ENCODE measurements at places on chromosomes 11 and 22.

DNA sequence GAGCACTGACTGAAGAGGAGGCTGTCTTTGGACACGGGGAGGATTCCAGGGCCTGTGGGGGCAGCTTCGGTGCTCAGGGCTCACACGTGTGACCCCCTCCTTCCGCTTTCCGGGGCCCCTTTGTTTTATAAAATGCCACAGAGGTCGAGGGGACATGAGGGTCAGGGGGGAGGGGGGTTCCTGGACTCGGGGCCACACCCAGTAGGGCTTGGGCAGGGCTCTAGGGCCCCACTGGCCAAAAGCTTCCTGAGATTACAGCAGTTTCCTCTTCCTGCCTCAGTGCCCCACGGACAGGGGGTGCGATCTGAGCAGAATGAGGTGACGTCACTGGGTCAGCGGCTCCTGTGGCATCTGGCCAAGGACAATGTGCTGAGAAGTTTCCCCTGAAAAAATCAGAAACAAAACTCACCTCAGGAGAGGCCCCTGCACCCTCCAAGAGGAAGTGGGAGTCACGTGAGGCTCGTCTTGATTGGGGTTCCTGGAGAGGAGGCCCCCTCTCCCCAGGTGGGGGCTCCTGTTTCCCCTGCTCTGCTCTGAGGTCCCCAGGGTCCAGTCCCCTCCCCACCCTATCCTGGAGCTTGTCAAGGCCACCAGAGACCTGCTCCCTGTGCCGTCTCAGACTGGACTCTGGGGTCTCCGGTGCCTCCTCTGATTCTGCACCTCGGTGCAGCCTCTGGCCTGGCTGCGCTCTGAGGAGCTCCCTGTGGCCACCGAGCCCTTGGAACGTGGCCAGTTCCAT is 6.4 kb upstream of the IFITM3 start:
- DNase-seq, result peak; percentile 75

DNA sequence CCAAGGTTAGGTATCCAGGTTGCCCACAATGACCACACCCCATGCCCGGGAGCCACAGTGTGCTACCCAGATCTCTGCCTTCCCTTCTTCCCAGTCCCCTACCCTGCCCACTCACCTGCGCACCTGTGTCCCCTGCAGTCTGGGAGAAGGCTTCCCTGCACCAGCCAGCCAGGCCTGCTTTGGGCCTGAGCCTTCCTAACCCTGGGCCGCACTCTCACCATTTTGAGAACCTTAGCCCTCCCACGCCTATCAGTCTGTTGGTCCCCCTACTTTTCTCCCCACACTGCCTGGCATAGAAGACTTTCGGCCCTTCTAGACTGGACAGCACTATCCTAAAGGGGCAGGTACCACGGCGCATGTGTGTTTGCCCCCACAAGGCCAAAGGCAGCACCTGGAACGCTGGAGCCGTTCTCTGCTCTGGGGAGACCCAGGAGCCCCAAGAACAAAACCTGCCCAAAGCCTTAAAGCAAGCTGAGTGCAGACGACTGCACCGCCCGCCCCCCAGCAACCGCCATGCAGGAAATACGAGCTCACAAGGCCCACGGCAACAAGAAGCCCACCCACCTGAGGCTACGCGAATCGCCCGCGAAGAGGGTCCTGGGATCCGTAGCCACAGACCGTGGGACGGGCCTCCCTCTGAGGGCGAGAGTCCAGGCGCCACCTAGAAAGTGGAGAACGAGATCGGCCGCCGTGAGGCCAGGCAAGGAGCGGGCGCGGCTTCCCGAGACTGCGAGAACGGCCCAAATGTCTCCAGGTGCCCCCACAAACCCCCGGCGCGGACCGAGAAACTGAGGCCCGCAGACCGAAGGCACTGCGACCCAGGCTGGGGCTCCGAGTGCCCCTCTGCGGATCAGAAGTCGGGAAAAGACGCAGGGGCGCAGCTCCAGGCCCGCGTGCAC is 546 bp downstream of the GNB1L start:
- DNase-seq, result peak; percentile 49

DNA sequence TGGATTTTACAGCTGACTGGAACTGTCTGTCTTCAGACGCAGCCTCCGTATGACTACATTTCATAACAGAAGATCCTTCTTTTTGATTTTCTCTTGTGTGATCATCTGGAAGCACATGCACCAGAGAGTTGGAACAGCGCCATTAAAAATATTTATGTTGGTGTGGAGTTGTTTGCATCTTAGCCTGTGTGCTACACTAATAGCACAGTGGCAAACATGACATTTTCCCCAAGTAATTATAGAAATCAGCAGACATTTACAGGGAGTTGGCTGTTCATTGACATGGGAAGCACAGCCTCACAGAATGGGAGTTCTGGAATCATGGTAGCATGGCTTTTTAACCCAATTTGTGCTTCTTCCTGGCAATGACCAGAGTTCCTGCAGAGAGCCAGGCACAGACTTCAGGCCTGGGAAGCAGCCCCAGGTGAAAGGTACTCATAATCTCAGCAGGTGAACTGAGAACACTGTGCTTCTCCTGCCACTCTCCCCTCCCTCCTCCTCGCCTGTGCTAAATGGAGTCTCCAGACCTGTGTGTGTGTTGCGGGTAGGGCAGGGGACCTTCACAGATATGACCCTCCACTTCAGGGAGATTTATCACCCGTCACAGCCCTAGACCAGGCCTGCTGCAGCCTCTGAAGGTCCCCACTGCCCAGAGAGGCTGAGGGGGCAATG is 82.8 kb upstream of the PLET1 start:
- peak; percentile 17 for DNase-seq

DNA sequence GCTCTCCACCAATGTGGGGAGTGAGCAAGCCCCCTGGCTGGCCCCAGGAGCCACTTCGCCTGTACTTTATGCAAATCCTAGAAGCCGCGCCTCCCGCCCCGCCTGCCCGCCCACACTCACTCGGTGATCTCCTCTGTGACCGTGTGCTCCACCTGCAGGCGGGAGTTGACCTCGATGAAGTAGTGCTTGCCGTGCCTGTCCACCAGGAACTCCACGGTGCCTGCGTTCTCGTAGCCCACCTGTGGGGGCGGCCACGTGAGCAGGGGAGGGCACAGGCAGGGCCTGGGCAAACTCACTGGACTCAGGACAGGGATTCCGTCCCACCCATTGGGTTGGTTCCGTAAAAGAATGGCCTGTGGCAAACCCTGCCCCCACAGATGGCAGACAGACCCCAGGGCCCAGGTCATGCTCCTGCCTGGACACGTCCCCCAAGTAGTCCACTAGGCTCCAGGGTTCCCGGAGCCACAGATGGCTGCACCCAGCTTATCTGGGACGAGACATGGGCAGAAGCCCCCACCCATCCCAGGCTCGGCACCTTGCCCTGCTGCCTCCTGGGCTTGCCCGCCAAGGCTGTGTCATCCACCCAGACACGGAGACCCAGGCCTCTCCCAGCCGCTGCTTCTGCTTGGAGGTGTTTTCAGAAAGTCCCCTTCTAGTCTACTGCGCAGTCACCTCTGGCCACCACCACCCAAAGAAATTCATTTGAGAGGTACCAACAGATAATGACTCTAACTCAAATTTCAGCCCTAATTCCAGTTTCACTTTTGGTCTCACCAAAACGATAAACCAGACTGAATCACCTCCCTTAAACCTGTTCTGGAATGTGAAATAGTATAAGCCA is 12.1 kb downstream of the LRFN4 start:
- DNase-seq, result peak; percentile 89

- no peak for DNase-seq
Measured at GRCh38 chr11:104650234-104650633, 248.0 kb downstream of the CASP12 start.

DNA sequence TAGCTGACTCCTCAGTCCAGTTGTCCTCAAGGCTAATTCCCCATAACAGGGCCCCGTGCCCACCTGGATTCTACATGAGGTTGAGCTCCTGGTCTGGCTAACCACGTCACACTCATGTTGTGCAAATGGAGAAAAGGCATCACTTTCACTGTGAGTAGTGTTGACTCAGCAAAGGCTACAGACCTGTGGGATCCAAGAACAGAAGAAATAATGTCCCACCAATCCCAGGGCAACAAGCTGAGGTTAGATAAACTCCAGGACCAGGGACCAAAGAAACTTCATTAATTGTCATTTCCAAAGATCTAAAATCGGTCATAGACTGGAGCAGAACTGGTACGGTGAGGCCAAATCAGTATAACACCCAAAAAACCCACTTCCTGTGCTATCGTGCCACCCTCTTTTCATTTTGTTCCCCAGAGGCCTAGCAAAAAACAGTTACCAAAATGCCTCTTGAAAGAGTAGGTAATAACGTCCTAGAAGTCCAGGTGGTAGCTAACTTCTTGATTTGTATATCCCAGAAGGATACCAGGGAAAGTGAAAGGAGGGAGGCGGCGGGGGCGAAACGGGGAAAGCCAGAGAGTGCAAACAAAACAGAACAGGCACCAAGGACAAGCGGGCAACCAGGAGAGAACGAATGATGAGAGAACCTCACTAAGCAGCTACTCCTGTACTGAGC is 1.4 kb downstream of the PCSK7 start:
- no peak for DNase-seq

- DNase-seq, result no peak
Measured at GRCh38 chr22:39877079-39877845, 16.3 kb downstream of the ENTHD1 start.

DNA sequence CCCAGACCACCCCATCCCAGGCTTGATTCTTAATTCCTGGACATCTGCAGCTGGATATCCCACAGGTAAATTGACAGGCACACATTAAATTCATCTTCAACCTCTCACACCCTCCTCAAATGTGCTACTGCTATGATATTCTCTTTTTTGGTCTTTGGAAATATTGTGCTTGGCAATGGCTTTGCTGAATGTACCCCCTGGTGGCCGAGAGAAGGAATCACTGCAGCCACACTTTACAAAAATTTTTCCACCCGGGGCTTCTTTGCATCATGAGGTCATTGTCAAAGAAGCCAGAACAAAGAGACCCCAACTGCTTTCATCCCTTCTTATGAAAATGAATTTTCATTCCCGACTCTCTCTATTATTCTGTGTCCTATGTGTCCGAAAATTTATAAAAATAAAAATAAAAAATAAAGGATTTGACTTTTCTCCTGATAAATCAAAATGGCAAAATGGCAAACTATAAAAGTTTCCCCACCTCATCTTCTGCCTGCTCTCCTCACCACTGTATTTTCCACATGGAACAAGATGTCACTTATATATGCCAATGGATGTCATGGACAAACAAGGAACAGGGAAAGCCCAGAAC is 15.0 kb upstream of the CYB5R2 start:
- DNase-seq, result no peak

DNA sequence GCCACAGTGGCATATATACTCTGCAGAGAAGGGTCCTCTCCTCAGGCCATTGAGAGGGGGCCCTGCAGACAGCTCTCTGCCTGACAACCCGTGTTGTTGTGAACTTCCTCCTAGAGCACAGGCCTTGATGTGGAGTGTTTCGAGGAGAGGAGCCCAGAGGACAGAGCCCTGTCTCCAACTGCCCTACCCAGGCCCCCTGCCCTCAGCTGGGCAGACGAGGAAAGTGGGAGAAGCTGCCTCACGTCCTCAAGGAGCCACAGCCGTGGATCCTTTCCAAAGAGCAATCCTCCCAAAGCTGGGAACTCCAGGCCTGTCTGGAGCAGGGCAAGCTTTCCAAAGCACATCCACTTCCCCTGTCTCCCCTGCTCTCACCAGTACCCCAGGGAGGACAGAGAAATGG is 10.7 kb downstream of the LMO1 start:
- no peak for DNase-seq

DNA sequence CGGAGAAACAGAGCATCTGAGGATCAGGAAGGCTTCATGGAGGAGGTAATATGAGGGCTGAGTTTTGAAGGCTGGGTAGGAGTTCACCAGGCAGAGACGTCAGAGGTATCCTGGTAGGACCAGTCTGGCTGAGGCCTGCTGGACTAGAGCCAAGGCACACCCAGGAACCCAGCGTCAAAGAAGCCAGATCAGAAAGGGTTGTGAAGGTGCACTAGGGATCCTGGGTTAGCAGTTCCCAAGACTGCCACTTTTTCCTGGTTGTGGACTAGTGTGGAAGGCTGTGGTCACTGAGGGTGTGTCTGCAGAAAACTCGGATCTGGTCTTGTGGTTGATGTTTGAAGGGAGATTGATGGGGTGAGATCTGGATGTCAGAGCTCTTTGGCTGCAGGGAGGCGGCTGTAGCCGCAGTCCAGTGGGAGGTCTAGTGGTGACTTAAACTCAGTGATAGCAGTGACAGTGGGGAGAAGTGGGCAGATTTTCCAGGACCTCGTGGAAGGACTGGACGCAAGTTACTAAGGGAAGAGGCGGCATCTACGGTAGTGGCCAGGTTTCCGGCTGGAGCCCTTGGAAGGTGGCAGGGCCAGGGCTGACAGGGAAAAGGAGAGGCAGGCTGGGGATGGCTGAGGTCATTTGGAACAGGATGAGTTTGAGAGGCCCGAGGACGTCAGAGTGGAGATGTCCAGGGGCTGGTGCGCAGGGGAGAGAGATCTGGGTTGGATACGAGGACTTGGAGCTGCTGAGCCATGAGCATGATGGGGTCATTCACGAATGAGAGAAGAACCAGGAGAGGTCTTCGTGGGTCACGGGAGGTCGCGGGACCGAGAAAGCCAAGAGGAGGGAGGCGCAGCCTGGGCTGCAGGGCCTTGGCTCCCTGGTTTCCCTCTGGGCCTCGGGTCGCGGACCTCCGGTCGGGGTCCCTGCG is 10.9 kb downstream of the RELA start:
- DNase-seq, result peak; percentile 85

DNA sequence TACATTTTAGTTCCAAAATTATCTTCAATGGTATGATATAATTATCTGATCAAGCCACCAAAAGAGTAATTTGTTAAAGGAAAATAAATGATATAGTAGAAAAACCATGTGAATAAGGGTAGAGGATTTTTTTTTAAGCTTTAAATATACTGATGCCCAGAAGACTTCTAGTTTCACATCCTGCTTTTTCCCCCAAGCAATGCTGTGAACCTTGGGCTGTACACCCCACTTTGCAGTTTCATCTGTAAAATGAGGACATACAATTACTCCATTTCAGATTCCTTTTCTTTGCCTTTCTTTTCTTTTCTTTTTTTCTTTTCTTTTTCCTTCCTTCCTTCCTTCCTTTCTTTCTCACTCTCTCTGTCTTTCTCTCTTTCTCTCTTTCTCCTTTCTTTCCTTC is 1125.4 kb downstream of the DLG2 start:
- no peak for DNase-seq

- DNase-seq, result no peak
Measured at GRCh38 chr11:72617080-72617762, 57.0 kb downstream of the PDE2A start.

DNA sequence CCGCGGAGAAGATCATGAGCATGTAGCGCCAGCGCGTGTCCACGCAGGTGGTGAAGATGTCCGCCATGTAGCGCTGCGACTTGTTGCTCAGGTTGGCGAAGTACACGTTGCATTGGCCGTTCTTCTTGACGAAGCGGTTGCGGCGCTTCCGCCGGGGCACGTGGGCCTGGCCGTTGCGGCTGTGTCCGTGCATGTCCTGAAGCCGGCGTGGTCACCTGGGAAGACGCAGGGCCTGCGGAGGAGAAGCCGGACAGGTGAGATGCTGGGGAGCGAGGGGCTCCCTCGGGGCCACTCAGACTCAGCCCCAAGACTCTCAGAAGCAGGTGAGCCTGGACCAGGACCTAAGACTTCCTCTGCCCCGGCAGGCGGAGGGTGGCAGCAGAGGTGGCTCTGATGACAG is 27.1 kb downstream of the KCNJ4 start:
- no peak for DNase-seq

- no peak for DNase-seq
Measured at GRCh38 chr11:131248588-131248987, 121.8 kb upstream of the NTM start.

GRCh38 chr11:125267548-125267947 is 103.0 kb downstream of the PKNOX2 start:
- DNase-seq, result no peak

GRCh38 chr11:35316161-35316560 is 103.2 kb downstream of the SLC1A2 start:
- DNase-seq, result no peak
